ENCODE measurements at places on chromosomes 4 and X. TPM values are rescaled to one million over a fixed set of nuclear protein-coding genes. Genes with fewer than 3 reads are reported as not detected.

Gene PDLIM3
- 3.6 TPM for polyA plus RNA-seq

DNA sequence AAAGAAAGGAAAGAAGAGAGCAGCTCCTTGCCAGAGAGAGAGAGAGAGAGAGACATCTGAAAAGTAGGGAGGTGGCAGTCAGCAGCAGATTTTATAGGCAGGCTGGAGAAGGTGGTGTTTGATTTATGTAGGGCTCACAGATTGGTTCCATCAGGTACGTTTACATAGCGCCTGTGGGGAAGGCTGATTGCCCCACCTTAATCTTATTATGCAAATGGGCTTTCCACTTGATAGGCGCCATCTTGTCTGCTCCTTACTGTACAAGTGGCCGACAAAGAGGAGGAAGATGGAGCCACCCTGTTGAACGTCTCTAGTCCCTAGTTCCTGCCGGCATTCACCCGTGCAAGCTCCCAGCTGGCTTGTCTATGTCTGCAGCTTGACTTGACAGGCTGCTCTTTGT lies 49.1 kb upstream of the DHRSX start:
- DNase-seq, result no peak

Gene TCP11X2
- polyA plus RNA-seq, result 0.68 TPM

Gene DKK2
- polyA plus RNA-seq, result 1.9 TPM

All from right renal cortex interstitium (tissue), 3 donors.